ENCODE measurements at places on chromosomes 4 and X.

DNA sequence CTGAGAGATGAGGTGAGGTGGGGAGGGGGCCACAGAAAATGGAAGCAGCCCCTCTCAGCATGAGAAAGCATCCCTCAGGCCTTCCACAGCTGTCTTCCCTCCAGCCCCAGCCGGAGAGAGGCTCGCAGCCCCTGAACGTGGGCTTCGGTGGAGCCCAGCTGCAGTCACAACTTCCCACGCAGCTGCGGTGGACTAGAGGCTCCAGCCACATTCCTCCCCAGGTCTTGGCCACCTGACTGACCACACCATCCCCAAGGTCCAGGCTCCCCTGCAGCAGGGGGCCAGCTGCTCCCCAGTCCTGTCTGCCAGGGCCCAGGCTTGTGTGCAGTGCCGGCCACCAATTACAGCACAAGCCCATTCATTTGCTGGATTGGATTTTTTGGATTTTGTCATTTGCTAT, 212.3 kb upstream of the BCOR start:
- DNase-seq, result no peak

- no peak for DNase-seq
Measured at GRCh38 chr4:16195209-16195608, 31.1 kb downstream of the TAPT1 start.

DNA sequence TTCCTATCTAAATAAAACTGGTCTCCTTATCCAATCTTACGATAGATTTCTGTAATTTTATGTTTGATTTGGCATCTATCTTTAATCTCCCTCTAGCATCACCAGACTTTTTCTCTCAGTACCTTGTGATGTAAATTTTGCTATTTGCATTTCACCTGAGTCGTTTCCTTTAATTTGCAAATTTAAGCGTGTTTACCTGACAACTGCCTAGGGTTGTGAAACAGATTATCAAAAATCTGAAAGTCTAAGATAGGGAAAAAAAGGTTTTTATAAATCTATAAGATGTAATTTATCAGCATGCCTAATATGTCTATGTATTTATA, 39.4 kb upstream of the TMPRSS11E start:
- DNase-seq, result no peak

DNA sequence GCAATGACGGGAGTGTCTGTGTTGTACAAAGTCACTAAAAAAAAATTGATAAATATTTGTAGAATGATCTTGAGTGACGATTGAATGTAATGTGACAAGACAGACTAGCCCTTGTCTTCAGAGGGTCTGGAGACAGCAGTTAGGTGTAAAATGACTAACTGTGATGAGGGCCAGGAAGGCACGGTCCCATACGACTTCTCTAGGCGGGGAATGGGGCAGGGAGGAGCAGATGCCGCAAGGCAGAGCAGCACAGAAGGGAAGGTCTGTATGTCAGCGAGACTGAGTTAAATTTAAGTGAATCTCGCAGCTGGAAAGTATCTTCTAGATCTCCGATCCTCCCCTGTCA, 405 bp downstream of the CENPE start:
- no peak for DNase-seq

DNA sequence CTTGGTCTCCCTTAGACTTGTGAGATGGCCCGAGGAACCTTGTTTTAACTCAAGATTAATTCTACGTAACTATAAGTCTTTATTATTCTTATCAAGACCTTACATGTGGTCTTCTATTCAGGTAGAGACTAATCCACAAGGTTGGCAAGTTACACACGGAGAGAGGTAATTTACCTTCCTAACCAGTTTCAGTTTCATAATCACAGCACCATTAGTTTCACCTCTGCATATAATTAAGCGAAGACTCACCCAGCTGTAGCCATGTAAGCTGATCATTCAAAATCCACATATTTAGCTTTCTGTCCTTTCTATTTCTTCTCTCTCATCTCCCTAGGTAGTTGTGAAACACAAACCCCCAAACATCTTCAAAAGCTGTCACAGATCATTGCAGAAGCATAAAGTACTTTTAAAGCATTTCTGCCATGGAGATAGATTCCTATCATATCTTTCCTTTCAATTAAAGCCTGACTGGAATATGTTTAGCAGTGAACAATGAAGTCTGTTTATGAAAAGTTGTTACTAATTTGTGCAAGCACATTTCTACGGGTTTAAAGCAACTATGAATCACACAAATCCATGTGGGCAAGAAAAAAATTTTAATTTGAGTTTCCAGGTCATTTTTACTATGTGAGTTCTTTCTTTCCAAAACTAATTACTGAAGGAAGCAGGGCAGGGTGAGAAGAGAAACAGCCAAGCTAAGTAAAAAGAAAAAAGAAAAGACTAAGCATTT, 78.5 kb downstream of the BTC start:
- no peak for DNase-seq

DNA sequence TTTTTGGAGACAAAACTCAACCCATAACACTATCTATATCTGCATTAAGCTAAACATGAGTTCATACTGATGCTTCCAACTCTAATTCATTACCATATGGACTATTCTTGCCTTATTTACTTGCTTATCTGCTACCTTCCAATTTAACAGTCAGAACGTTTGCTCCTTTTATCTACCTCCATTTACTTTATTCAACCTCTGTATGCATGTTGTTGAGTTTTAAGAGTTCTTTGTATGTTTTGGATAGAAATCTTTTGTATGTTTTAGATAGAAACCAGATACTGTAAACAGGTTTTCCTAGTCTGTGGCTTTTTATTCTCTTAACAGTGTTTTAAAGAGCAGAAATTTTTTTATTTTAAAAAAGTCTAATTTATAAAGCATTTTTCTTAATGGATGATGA, 542.2 kb upstream of the NDST4 start:
- no peak for DNase-seq

DNA sequence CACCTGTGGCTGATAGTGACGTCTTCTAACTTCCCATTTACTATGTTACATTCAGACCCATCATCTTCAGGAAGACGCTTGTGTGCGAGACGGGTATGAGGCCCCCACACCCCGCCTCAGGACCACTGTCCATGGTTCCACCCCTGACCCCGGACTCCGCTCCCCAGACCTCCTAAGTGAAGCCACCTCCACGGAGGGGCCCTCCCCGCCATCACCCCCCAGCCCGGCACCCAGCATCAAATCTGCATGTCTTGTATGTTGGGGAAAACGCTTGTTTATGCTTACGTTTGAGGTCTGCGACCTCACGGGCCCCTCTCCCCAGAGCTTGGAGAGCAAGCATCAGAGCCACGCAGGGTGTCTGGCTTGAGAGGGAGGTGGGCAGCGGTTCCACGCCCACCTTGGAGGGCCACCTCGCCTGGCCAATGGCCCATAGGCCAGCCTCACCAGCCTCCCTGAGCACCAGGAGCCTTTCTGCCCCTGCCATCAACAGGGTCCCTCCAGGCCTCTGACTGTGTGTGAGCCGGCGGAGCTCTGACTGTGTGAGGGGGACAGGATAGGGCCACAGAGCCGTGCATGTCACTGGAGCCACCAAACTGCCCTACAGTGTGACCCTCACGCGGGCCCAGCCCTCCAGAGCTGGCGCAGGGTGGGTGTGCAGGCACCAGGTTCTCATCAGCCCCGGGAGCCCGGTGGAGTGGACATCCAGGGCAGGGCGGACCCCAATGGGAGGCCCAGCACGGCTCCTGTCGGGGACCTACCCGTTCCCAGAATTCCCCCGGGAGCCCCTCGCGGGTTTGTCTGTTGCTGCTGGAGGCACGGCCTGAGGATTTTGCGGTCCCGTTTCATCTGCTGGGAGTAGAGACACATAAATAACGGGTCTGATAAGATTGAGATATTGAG, 88.4 kb upstream of the NKX1-1 start:
- DNase-seq, result no peak

DNA sequence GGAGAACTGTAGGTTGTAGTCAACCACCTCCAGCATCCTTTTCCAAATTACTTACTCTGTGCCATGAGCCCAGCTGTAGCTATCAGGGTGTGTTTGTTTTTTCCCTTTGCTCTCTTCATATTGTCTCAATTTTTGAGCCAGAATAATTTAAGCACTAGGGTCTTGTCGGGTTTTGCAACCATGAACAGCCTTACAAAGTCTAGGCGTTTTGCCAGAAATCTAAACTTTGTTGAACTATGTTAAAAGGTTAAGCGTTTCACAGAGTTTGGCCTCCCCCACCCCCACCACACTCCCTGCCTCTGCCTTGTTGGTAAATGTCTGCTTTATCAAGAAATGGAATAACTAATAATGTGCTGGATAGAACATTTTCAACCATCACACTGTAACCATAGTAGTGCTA, 190.6 kb upstream of the TTC29 start:
- DNase-seq, result no peak

DNA sequence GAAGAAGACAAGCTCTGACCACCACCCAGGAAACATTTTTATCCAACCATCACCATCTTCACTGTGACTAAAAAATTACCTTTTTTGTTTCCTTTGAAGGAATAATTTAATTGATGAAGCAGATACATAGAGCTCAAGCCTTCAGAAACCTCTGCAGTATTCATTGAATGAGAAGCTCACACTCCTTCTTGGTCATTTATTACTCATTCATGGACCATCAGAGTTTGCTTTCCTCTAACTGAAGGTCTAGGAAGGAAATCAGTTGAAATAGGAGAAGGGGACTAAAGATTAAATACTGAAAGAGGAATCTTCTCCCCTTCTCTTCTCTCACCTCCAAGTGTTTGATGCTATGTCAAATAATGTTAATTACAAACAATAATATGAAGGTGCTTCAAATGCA, 290.6 kb upstream of the KLF3 start:
- DNase-seq, result no peak

DNA sequence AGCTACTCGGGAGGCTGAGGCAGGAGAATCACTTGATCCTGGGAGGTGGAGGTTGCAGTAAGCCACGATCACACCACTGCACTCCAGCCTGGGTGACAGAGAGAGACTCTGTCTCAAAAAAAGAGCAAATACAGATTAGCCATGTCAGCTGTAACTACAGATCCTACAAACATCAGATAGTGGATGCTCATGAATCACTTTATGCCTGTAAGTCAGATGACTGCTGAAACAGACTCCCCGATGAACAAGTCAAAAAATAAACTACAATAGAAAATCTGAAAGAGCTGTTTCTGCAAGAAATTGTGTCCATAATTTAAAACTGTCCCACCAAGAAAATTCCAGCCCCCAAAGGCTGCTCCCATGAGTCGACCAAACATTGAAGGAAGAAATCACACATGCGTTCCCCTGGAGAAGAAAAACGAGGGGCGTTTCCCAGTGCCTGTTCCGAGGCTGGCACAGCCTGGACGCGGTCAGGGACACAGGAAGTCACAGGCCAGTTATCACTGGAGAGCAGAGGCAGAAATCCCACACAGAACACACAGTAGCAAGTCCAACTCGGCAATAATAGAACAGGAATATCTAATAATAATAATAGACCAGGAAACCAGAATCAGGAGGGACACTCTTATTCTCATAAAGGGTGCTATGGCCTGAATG, 30.0 kb upstream of the GTPBP6 start:
- DNase-seq, result no peak

DNA sequence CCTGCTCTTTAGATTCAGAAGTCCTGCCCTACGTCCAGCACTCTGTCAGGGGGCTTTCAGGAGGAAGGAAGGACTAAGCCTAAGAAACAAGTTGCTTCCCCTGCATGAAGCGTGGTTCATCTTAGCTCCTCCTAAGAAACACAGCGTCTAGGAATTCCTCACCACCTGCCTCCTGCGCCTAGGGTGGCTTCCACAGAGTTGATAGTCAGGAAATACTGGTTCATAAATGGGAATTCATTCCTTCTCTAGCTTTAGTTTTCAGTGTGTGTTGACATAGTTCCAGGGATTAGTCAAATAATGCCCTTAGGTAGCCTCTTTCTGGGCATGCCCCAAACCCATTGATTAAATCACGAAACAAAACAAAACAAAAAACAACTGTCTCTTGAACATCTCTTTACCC, 1.7 kb upstream of the MXRA5 start:
- no peak for DNase-seq

DNA sequence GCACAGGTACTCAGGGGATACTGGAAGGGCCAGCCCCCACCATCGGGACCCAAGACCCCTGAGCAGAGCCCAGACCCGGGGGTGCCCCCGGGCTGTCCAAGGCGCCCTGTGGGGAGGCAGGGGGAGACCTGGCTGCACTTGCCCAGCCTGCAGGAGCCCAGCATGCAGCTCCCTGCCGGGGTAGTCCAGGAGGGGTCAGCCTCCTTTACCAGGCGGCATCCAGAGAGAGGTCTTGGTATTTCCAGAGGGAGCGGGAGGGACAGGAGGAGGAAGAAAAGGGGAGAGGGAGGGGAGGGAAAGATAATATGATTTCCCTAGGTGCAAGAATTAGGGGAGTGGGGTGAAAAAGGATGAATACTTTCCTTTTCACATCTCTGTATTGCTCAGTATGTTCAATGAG, 97.5 kb downstream of the ABLIM2 start:
- DNase-seq, result no peak

- DNase-seq, result no peak
Measured at GRCh38 chrX:124030520-124030919, 69.0 kb downstream of the STAG2 start.

- DNase-seq, result no peak
Measured at GRCh38 chrX:72216973-72217372, 21.9 kb downstream of the ERCC6L start.

DNA sequence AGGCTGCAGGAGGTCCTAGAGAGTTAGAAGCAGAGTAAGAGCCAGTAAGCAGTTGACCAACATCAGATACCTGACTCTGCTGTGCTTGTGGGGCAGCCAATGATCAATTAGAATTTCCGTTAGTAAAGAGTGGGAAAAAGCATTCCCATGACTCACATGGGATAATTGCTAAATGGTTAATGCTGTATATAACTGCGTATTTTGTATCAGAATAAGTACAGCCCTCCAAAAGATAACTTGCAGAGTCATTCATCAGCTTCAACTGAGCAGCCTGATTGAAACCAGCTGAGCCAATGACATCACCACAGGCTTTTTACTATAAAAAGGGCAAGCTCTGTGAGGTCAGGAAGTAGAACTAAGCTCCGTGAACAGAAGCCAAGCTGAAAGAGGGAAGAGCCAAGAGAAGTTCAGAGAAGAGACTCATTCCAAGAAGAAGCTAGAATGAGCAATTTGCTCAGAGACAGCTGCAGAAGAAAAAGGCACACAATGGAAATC, 67.9 kb downstream of the PPP3CA start:
- no peak for DNase-seq

GRCh38 chrX:99394456-99394855, 1015.6 kb downstream of the PCDH19 start:
- no peak for DNase-seq

GRCh38 chr4:83125738-83126141, 11.2 kb upstream of the PLAC8 start:
- DNase-seq, result no peak

GRCh38 chr4:94305466-94306225, 37.0 kb downstream of the HPGDS start:
- DNase-seq, result no peak

- no peak for DNase-seq
Measured at GRCh38 chrX:142363501-142363900, 158.4 kb upstream of the MAGEC2 start.

GRCh38 chr4:161448550-161449180, 715.1 kb downstream of the FSTL5 start:
- DNase-seq, result no peak

- DNase-seq, result no peak
Measured at GRCh38 chr4:62209757-62210485, 1009.8 kb downstream of the ADGRL3 start.

GRCh38 chr4:185585211-185585610, 49.9 kb upstream of the PDLIM3 start:
- DNase-seq, result no peak

GRCh38 chr4:70979445-70980008, 13.9 kb upstream of the DCK start:
- no peak for DNase-seq

- no peak for DNase-seq
Measured at GRCh38 chr4:158934996-158935669, 166.3 kb downstream of the FNIP2 start.

GRCh38 chr4:7387925-7388324, 46.8 kb downstream of the PSAPL1 start:
- no peak for DNase-seq

- DNase-seq, result no peak
Measured at GRCh38 chrX:38678821-38679220, 117.5 kb downstream of the TSPAN7 start.

Data from NCI-H1436 treated with DMSO at 0.1 percent for 48 hours (cell line).